Stimulated activated CD4-positive, alpha-beta T cell treated with anti-CD3 and anti-CD28 coated beads, TNF-alpha, amount 100 ng/mL, for 24 hours (primary cell): ENCODE measurements at places on chromosomes 5 and 9.

DNA sequence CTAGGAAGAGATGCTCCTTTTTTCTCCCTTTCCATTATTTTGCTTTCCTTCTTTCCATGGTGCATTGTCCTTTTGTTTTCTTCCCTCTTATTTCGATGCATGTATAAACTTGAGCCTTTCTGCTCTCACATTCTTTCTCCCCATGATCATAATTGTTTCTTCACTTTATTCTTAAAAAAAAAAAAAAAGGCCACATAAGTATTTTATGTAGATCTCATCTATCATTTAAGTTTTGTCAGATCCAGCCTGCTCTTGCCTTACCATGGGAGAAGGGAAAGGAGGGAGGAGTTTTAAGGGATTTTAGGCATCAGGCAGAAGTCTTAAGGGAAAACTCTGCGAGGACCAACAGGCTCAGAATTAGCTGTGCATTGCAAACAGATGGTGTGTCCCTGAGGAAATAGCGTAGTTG lies 11.1 kb downstream of the TGFBR1 start:
- no peak for DNase-seq

- no peak for DNase-seq
These were observed 5.2 kb downstream of the DBH start for GRCh38 chr9:133641396-133641655.

DNA sequence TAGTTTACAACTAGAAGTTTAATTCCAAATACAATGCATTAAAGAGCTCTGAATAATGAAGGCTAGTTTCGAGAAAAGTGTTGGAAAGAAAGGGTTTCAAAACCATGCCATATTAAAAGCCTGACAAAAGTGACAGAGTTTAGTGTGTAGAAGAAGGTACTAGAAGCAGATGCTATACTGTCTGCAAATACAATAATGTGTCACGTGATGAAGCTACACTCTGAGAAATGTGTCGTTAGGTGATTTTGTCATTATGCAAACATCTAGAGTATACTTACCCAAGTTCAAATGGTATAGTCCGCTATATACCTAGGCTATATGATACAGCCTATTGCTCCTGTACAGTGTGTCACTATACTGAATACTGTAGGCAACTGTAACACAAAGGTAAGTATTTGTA lies 494.1 kb downstream of the TLE1 start:
- no peak for DNase-seq

DNA sequence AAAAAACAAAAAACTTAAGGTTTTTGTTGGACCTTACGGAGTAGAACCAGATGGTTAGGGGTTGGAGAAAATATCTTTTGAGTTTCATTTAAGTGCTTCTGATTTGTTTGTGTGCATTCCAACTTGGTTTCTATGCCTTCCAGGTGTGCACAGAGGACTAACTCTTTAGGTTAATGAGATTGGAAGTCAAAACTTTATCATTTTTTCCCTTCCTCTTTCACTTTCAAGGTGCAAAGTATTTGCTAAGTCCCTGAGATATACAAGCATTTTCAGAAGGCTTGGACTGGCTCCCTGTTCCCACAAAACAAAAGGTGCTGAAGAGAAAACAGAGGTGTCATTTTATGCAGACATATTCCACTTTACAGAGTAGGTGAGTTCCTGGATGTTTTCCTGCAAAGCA lies 30.3 kb upstream of the CER1 start:
- no peak for DNase-seq

- no peak for DNase-seq
These were observed 119.9 kb downstream of the BNC2 start for GRCh38 chr9:16750553-16750952.

DNA sequence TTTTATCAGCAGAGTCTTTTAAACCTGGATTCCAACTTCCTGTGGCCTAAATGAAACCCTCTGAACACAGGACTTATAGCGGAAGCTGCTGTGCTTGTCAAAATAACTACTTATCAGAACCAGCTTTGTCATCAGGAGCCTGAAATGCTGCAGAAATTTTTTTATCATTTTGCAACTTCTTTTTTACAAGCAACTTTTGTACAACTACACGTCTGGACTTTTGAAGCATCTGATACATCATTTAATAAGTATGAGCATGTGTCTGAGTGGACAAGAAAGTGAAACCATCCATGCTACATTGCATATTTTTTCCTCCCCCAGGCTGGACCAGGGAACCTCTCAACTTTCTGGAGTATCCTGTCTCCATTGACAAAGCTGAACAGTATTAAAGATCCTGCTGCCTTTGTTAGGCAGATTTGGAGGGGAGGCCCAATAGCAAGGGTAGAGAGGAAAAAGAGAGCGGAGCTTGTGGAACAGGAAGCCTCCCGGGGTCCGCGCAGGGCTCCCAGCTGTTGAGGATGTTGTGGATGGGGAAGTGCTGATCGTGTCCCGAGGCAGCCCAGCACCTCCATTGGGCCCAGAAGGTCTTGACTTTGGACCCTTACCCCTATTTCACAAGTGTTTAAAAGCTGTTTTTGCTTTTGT lies 196.6 kb downstream of the MSX2 start:
- DNase-seq = no peak

DNA sequence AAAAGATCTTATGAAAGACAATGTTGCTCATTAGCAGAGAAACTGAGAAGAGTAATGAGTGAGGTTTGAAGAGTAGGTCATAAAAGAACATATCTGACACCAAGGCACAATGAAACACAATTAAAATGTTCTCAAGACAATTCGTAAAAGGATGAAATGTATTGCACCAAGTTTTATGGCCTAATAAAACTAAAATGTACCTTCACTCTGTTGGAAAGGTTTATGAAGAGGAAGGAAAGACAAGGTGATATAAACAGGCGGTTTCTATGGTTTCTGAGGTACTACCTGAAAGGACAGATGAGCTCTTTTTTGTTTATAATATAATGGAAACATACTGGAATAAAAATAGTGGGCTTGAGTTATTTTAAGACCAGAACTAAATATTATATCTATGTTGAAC lies 821.3 kb downstream of the TAF11L14 start:
- DNase-seq = no peak

GRCh38 chr5:60492958-60493357 lies 207.0 kb downstream of the DEPDC1B start:
- DNase-seq = no peak

GRCh38 chr9:16784002-16784401 lies 86.5 kb downstream of the BNC2 start:
- DNase-seq = no peak

GRCh38 chr5:87850843-87851242 lies 417.8 kb downstream of the TMEM161B start:
- no peak for DNase-seq

DNA sequence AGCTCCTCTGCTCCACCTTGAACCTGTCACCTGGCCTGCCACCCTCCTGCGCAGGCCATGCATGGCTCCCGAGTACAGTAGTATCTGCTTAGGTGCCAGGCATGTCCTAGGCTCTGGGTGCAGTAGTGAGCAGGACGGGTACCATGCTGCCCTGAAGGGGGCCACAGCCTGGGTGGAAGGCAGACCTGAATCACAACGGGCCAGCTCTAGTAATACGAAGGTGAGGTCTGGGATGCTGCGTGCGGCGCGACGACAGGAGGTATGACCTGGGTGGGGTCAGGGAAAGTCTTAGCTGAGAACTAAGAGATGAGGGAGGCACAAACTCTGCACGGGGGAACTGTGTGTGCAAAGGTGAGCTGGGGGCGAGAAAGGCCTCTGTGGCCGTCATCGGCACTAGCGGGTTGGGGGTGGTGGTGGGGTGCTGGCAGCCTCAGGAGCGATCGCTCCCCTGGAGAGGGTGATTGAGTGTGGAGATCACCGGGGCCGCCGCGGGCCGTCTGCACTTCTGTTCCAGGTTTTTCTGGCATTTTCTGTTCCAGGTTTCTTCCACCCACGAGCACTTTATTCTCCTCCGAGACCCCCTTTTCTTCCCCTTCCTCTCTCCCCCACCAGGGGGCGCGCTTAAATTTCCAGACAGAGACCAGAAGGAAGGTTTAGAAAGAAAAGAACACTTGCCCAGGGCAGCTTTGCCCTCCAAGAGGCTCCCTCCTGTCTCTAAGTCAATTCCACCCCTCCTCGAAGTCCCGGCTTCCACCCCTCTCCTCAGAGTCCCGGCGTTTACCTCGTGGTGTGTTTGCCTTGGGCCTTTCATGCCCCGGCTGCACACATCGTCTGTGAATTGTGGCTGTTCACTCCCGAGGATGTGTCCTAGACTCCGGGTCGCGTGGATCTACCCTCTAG lies 15.1 kb downstream of the PDLIM4 start:
- DNase-seq = peak; percentile 69

DNA sequence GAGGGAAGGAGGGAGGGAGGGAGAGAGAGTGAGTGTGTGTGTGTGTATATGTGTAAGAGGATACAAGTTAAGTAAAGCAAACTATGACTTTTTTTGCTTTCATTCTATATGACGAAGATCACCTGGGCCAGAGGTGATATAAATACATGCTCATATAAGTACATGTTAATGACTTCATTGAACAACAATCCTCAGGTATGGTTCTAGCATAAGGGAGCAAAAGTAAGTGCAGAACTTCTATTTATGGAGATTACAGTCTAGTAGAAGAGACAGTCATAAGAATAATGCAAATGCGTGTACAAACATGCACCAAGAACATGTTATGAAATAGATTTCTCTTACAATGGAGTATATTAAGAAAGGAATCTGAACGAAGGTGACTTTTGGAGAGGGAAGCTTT lies 1804.0 kb downstream of the MAT2B start:
- DNase-seq = no peak

GRCh38 chr9:122131401-122132001 lies 28.1 kb downstream of the NDUFA8 start:
- DNase-seq = no peak

GRCh38 chr5:75885849-75886596 lies 168.8 kb upstream of the POC5 start:
- no peak for DNase-seq

- DNase-seq = no peak
These were observed 2.1 kb downstream of the PAPPA start for GRCh38 chr9:116155698-116156039.

GRCh38 chr9:134177624-134178393 lies 13.4 kb upstream of the RNU6ATAC start:
- DNase-seq = no peak
